ENCODE measurements at places on chromosomes 2 and 18.

DNA sequence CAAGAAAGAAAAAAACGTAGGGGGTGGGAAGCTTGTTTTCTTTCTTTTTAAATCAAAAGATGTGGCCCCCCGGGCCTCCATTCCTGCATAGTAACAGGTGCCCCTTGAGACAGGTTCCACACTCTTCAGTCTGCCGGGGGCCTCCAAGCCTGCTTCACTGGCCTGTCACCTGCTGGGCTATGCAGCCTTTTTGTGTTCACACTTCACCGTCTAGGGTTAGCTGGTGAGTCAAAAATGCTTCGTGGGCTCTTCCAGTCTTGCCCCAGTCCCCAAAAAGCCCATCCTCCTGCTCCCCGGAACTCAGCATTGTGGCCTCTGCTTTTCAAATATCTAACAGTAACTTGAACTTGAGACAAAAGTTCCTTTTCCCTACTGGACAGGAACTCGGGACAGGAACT, 67.9 kb downstream of the POLR1A start:
- DNase-seq = no peak

DNA sequence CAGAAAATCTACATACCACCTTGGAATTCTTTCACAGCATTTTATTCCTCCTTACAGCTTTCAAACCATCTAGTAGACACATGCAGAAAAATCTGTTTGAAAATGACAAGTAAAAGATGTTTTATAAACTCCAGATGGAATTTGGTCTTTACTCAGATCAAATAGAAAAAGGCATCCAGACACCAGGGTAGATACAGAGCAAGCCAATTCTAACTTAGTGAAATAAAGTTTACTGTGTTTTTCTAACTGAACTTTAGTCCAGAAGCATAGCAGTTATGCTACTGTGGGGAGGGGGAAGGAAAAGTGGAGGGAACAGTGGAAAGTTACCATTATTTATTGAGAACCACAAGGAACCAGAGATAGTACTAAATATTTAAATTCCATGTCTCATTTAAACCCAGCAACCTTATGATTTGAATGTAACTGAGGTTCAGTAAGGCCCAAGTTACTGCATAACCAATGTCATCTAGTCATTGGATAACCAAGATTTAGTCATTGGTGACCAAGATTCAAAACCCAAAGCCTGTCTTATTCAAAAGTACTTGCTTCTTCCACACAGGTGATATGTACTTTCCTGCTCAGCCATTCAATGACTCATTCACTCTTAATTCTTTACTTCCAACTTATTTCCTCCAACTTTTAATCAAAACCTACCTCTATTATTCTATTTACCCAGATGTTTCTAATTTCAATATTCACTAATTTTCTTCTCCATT, 57.7 kb downstream of the RAD51AP2 start:
- DNase-seq = no peak

GRCh38 chr2:26904839-26905238, 56.9 kb downstream of the DPYSL5 start:
- no peak for DNase-seq

- DNase-seq = no peak
These were observed 248.6 kb downstream of the LOXHD1 start for GRCh38 chr18:46408334-46408987.

- no peak for DNase-seq
These were observed 11.4 kb upstream of the LRATD1 start for GRCh38 chr2:14621114-14621513.

- DNase-seq = no peak
These were observed 29.8 kb downstream of the CDC42EP3 start for GRCh38 chr2:37641582-37642171.

DNA sequence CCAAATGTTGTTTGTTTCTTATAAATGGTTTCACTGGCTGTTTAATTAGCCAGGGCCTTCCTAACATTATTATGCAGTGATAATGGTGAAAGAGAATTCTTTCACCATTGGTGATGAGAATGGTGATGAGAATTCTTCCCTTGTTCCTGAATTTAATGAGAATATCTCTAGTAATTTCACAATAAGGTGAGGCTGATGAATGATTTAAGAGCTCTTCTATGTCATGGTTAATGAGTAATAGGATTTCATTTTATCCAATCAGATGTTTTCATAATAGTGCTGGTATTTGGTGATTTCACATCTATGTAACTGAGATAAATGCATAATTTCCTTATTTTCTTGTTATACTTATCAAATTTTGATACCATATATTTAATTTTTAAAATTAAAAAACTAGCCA, 535.7 kb upstream of the ZEB2 start:
- DNase-seq = no peak

GRCh38 chr2:239685556-239685955, 284.7 kb upstream of the HDAC4 start:
- DNase-seq = no peak

DNA sequence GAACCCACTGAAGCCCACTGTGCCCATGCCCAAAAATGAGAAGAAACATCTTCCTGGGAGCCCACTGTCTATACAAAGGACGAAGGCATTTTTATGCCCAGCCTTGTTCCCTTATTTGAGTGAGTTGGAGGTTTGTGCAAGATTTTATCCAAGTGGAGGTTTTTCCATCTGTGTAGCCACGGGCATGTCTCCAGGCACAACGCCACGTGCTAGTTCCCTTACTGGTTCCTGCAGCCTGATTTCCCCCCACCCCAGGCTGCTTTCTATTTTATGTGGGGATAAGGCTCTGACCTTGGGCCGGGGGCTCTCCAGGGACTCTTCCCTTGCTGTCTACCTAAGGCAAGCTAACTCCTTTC, 22.2 kb upstream of the TXNL4A start:
- no peak for DNase-seq

- DNase-seq = no peak
These were observed 7.3 kb downstream of the ZNF516 start for GRCh38 chr18:76487782-76488181.

DNA sequence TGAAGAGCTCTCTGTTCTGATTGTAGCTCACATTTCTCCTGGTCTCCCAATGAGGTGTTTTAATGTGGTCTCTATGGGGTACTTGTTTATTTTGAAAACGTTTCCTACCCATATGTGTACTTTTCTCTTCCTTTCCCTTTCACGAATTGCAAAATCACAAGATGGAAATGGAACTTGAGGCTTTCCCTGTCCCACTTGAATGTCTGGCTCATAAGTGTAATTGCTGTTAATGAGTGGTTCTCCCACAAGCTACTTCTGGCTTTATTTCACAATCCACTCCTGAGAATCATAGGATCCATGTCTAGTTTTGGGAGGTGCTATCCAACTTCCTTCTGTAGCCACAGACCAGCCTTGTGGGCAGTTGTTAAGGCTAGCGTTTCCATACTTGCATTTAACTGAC, 81.1 kb upstream of the CAVIN2 start:
- peak; percentile 7 for DNase-seq
